DMS153 (cell line): ENCODE measurements at places on chromosomes 1 and 21.
A peak's percentile ranks its signal among the peaks of the same experiment; 100 is the strongest.

DNA sequence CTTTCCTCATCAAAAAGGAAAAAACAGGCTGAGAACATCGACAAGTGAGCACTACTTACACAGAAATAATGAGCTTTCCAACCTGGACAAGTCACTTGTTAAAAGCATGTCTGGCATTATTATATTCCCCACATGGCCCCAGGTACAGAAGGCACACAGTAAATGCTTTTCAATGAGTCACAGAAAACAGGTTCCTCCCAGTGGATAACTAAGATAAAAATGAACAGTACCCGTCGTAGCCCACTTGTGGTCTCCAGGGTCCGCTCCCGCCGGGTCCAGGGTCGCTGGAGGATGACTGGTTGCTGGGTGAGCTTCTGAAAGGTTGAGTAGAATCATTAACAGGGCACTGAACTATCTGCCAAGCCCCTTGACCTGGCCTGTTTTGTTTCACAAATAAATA, 186.6 kb downstream of the SIPA1L2 start:
- DNase-seq: no peak

DNA sequence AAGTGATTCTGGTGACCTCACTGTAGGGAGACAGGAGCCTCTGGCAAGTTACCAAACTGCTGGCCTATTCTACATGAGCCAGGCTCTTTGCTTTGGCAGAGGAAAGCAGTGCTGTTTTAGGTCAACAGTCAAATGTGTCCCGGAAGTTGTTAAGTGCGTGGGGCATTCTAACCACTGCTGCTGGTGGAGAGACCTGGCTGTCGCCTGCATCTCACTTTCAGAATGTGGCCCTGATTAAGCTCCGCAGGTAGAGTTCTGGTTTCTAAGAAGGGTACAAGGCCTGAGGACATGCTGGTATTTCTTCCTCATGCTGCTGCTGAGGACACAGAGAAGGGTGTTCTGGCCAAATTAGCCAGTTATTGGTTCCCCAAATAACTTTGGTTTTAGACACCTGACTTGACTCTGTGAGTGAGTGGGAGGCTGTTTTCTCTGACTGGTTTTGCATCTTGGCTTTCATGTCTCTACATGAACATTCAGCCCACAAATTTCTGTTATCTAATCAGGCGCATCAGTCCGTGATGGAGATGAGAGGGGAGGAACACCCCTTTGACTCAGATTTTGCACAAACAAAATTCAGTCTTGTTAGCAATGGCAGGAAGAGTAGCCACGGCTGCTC, 120.8 kb downstream of the LMO4 start:
- peak; percentile 94 for DNase-seq

GRCh38 chr1:15275921-15276683, 29.1 kb downstream of the FHAD1 start:
- DNase-seq: no peak

- DNase-seq: peak; percentile 69
Measured at GRCh38 chr1:223683586-223684487, 18.3 kb upstream of the CAPN8 start.

GRCh38 chr1:20596106-20596505, 7.2 kb downstream of the CDA start:
- DNase-seq: no peak

DNA sequence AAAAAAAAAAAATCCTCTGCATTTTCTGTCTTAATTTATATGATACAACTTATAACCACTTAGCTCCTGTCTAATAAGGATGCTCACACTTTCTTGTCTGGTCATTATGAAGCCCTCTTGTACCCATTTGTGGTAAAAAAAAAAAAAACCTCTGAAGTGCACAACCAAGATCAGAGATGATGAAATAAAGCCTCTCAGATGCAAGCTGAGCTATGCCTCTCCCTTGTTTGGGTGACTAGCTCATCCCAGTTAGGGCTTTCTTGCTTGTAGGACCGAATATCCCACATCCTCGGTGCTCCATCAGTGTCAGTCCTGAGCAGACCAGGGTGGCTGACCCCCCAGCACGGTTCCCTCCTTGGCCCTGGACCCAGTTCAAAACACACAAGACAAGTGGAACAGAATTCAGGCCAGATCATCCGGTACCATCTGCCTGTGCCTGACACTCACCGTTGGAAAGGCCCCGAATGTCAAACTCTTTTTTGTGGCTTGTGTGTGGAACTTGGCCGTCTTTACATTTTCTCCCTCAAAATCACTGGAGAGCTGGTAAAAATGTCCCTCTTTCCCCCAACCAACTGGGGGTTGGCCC, 6.3 kb upstream of the SELENON start:
- DNase-seq: no peak

DNA sequence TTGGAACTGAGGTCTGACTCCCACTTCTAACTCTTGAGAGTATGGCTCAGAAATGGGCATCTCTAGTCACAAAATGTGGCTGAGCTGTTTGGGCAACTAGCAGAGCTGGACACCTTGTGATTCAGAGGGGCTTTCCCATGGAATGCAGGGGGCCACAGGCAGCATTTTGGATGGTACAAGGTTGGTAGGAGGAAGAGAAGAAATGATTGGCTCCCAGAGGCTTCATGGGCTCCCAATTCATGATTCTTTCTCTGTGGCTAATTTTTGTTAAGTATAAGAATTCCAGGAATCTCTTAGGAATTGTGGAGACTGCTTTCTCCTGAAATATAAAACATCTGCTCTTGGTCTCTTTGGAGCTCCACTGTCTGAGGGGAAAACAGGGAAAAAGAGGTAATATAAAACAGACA, 49.7 kb downstream of the PBX1 start:
- no peak for DNase-seq

- peak; percentile 41 for DNase-seq
Measured at GRCh38 chr1:31617916-31618746, 642 bp downstream of the HCRTR1 start.

DNA sequence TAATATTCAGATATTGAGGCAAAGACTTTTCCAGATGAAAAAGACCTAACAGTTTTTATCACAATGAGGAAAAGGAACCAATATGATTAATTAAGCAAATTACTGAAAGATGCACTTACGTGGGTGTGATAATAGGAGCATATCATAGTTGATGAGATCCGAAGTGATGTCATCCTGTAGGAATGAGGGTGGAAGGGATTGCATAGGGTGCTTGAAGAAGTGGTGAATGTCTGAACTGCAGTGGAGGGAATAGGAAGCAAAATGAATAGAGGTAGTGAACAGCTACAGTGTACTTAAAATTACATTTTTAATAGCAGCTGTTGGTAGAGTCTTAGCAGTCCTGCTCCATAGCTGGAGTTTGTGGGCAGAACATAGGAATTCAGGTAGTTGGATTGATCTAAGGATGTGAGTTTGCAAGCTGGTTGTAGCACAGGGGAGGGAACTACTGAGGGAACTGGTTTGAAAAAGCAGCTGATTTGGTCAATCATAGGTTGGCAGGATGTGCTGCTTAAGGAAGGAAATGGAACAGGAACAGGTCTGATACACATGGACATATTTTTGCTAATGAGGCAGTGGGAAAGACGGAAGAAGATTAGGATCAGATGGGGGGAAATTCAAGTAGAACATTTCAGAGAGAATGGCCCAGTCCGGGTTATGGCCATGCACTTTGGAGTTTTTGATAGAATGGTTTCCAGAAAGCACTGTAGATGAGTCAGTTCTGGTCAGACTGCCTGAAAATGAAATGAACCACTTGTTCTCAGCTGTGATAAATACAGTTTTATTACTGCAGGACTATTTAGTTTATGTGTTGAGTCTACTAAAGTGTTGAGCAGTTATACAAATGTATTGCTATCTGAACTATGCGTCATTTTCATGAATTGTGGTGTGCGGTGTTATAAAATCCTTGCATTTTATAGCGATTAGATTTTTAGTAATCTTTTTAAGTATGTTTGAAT, 155.8 kb downstream of the RYR2 start:
- DNase-seq: no peak

- no peak for DNase-seq
Measured at GRCh38 chr1:222867316-222867715, 52.5 kb downstream of the DISP1 start.

- DNase-seq: no peak
Measured at GRCh38 chr1:229152311-229152710, 118.6 kb upstream of the RAB4A start.

DNA sequence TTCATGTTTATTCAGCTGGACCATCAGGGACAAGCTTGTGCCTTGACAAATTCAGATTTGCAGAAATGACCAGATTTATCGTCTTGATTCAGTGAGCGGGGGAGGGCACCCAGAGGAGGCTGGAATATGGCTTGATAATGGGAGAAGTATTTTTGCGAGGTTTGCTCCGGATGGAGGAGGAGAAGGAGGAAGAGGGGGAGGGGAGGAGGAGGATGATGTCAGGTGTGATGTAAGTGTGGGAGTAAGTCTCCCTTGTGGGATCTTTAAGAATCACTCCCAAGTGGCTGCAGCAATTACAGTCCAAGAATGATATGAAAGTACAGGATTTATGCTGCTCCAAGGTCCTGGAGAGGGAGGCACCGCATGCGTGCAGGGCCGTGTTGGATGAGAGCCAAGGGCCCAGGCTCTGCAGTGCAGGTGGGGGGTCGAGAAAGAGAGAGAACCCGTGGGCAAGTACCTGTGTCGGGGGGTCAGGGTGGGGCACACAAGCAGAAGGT, 5.6 kb upstream of the ZNF496 start:
- DNase-seq: no peak

DNA sequence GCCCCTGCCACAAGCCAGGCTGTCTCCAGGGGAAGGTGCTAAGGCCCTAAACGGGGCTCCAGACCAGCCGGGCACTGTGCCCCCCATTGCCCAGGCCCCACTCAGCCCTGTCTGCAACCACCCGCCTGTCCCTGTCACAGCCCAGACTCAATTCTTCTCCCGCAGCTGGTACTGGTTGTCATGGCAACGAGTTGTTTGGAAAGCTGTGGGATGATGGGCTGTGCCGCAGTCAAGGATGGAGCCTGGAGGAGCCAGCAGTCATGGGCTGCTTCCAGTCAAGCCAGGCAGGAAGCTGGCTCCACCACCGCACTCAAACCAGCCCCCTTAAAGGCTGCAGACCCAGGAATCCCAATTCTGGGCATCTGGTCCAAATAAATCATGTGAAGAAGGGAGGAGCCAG, 4.2 kb downstream of the SPOCD1 start:
- DNase-seq: peak; percentile 86

DNA sequence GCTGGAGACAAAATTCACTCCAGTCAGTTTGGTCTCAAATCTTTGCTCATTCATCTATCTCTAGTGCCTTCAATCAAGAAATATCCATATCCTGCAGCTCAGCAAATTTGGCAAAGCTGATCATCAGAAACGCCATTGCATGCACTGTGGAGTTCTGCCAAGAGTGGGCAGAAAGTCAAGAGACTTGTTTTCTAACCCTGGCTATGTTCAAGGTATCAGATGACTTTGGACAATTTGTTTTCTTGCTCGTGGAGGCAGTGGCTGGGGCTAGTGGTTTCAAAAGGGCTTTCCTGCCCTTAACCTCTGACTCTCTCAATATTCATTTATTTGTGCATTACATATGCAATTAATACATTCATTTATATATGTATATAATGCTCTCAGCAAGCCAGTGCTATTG, 12.8 kb upstream of the LRRC52 start:
- DNase-seq: peak; percentile 7

- no peak for DNase-seq
Measured at GRCh38 chr1:42956739-42957138, 1.9 kb downstream of the SLC2A1 start.

DNA sequence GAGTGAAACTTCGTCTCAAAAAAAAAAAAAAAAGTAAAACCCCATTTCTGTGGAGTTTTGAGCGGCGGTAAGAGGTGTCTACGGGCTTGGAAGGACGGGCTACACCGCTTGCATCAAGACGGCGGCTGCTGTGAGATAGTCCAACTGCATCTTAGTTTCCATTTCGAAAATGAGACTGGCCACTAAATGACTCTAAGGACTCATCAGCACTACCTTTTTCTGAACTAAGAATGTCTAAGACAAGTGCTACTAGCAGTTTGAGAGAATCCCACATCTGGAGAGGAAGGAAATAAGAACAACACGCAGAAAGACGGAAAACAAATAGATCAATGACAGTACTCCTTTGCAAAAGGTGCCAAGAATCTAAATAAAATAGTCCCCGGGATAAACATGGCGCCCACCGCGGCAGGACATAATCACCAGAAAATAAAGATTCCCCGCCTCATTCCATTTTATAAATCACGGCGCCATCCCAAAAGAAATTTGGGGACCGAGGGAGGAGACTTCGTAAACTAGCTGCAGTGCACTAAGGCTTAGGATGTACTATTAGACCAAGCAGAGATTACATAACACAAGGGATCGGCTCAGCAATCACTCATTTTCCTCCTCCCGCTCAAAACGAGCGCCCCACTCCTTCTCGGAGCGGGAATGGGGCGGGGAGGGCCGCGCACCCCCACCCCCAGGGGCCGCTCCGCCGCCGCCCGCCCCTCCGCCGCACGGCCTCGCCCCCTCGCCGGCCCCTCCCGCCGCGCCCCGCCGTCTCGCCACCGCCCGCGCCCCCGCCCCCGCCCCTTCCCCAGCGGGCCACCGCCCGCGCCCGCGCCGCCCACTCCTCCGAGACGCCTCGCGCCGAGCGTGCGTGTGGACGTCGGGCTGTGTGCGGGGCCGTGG, 1.1 kb downstream of the POGZ start:
- peak; percentile 39 for DNase-seq

DNA sequence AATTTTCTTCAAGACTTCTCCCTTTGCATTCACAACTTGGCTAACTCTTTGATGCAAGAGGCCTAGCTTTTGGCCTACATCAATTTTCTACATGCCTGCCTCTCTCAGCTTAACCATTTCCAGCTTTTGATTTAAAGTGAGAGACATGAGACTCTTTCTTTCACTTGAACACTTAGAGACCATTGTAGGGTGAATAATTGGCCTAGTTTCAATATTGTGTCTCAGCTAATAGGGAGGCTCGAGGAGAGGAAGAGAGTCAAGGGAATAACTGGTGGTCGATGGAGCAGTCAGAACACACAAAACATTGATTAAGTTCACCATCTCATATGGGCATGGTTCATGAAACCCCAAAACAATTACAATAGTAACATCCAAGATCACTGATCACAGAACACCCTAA, 225.5 kb downstream of the TPR start:
- no peak for DNase-seq

DNA sequence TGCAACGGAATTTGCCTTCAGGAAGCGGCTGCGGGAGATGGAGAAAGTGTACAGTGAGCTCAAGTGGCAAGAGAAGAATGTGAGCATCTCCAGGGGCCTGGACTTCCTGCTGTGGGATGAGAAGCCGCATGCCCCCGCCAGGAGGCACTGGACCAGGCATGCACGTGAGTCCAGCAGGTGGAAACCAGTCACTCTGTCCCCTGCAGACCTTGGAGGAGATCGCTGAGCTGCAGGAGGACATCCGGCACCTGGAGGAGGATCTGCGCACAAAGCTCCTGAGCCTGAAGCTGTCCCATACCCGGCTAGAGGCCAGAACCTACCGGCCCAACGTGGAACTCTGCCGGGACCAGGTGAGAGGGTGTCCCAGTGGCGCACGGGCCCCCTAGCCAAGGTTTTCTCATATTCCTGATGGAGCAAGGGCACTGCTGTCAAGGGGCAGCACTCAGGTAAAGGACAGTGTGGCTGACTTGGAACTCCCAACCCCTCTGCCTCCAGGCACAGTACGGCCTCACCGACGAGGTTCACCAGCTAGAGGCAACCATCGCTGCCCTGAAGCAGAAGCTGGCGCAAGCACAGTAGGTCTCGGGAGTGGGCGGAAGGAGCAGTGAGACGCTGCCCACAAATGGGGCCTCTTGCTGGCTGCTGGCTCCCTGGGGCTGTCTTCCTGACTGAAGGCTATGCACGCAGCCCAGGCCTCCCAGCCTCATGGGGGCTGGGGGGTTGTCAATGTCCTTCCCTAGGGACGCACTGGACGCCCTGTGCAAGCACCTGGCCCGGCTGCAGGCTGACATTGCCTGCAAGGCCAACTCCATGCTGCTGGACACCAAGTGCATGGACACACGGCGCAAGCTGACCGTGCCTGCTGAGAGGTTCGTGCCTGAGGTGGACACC, 1.2 kb upstream of the ADPRS start:
- DNase-seq: no peak
